Kasumi-1 (cell line): ENCODE measurements at places on chromosomes 2 and 18.

DNA sequence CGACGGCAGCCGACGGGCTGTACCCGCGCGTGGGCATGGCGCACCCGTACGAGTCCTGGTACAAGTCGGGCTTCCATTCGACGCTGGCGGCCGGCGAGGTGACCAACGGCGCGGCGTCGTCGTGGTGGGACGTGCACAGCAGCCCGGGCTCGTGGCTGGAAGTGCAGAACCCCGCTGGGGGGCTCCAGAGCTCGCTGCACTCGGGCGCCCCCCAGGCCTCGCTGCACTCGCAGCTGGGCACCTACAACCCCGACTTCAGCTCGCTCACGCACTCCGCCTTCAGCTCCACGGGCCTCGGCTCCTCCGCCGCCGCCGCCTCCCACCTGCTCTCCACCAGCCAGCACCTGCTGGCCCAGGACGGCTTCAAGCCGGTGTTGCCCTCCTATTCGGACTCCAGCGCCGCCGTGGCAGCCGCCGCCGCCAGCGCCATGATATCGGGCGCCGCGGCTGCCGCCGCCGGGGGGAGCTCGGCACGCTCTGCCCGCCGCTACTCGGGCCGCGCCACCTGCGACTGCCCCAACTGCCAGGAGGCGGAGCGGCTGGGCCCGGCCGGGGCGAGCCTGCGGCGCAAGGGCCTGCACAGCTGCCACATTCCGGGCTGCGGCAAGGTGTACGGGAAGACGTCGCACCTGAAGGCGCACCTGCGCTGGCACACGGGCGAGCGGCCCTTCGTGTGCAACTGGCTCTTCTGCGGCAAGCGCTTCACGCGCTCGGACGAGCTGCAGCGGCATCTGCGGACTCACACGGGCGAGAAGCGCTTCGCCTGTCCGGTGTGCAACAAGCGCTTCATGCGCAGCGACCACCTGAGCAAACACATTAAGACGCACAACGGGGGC lies 2.0 kb downstream of the SP9 start:
- peak; percentile 50 for DNase-seq

DNA sequence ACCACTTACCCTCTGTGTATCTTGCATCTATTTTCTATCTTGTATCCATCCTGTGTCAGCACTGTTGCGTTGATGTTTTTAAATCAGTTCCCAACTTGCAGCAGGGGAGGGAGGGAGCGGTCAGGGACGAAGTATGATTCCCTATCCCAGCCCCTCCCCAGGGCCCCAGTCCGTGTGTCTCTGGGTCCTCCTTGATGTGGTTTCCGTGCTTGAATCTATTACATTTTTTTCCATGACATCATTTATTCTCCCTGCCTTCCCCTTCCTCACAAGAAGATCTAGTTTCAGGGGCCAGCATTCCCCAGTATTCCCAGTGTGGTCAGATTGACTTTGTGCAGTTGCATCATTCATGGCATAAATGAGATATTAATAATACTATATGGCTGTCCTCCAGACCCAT lies 479.3 kb downstream of the PTPRM start:
- DNase-seq, result no peak

- no peak for DNase-seq
Measured at GRCh38 chr2:98329549-98329948, 16.7 kb upstream of the CNGA3 start.

DNA sequence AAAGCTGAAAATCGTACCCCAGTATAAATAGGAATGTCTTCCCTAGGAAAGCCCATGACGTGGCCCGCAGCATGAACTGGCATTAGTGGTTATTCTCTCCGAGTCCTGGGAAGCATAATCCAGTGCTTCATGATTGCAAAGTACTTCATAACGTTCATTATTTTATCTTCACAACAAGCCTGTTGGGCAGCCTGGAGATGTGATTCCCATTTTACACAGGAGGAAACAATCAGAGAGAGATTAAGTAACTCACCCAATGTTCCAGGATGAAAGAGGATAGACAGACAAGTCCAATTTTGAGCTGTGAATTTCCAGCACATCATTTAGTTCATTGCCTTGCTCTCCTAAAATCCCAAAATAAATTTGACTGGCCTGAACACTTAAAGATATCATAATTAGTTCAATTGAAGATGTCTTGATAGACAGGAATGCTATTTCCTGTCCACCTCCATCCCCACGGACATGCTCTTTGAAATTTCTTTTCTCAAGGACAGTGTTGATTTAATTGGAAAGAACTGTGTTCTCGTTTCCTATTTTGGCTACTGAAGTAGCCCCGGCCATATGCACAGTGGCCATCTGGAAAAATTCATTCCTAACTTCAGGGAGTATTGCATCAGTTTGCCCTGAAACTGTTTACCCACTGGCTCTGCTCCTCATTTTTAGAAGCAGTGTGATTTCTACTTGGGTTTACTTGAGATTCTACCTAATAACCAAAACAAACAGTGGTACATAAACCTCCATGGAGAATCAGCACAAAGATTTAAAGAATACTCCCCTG lies 93.9 kb downstream of the VWC2L start:
- no peak for DNase-seq

GRCh38 chr2:29966266-29966665 lies 44.9 kb upstream of the ALK start:
- no peak for DNase-seq

GRCh38 chr18:6484659-6485058 lies 69.9 kb upstream of the L3MBTL4 start:
- no peak for DNase-seq

DNA sequence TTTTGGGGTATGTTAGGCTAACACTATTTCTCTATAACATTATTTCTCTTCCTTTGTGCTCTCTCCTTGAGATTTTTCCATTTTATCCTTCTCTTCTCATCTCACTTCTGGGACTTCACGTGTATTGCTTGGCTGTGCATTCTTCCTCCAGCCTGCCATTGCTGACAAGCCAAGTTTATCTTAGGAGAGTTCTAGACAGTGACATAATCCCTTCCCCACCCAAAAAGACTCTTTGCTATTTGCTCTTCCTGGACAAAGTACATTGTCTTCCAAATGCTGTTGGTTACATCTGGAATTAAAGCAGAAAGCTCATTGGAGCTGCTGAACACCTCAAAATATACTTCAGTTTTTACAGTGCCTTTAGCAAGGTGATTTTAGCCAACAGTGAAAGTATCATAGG lies 8.9 kb downstream of the TSPYL6 start:
- no peak for DNase-seq

GRCh38 chr18:68759308-68759707 lies 38.6 kb upstream of the CCDC102B start:
- DNase-seq, result peak; percentile 10

GRCh38 chr2:181984814-181985631 lies 630 bp upstream of the PPP1R1C start:
- DNase-seq, result no peak
